ENCODE measurements at places on chromosomes 1 and 21.

- no peak for DNase-seq
Measured at GRCh38 chr1:161816201-161816600, 50.1 kb downstream of the ATF6 start.

DNA sequence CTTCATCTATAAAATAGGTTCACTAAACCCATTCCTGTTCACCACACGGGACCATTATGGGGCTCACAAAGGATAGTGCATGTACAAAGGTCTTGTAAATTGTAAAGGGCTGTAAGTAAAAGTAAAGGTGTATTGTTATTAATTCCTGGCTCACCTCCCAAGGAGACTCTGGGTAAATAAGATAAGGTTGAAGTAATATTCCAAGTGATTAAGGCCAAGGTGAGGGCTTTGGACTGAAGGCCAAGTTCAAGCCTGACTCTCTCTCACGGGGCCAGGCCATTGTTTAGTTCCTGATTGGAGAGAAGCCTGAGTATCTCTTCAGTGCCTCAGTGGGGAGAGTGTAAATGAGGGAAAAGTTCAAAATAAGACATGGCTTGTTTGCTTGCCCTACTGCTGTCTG lies 19.5 kb upstream of the ZFYVE9 start:
- DNase-seq: no peak

DNA sequence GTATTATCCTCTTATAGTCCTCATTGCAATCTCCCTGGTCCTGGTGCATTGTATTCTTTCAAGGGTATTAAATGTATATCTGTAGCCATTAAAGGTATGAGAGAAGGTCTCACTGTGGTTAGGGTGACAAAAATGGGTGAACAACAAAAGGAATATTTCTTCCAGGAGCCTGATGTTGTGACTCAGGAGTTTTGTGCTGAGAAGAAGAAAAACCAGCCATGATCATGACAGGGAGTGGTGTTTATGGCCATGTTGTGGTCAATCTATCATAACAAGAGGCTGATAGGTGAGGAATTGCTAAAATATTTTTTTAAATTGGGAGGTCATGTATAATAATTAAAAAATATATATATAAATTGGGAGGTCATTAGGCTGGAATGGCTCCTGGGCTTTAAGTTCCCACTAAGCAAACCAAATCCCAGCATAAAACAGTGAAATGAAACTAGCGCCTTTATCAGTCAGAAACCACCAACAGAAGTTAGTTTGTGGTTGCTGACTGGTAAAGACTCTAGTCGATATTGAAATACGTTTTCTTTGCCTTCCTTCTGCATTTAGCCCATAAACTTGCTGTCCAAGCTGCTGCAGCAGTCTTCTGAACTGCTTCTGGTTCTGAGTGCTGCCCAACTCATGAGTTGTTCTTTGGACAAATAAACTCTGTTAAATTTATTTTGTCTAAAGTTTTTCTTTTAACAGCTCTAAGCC lies 60.3 kb downstream of the TBX19 start:
- DNase-seq: no peak

- DNase-seq: no peak
Measured at GRCh38 chr1:23577056-23578004, 18.0 kb upstream of the ID3 start.

GRCh38 chr1:197768014-197768805 lies 7.1 kb downstream of the DENND1B start:
- no peak for DNase-seq

DNA sequence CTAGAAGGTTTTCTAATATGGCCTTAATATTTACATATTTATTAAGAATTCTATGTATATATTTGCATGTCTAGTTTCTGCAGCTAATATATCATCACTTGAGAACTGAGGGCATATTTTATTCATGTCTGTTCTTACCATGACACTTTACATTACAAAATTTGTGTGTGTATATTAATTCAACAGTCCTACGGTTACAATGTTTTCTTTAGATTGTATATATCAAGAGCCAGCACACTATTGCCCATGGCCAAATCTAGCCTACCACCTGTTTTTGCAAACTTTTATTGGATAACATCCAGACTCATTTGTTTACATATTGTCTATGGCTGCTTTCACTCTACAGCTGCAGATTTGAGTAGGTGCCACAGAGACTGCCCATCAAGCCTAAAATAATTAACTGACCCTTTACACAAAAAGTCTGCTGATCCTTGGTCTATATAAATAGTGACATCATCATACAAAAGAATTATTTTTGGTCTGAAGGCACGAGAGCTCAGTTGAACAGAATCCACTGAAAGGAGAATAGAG lies 577.4 kb upstream of the PBX1 start:
- DNase-seq: no peak

- no peak for DNase-seq
Measured at GRCh38 chr1:75233302-75233929, 99.2 kb downstream of the LHX8 start.

- DNase-seq: no peak
Measured at GRCh38 chr1:185317886-185318310, 855 bp upstream of the IVNS1ABP start.

- no peak for DNase-seq
Measured at GRCh38 chr21:28714777-28715464, 277.8 kb downstream of the LTN1 start.

DNA sequence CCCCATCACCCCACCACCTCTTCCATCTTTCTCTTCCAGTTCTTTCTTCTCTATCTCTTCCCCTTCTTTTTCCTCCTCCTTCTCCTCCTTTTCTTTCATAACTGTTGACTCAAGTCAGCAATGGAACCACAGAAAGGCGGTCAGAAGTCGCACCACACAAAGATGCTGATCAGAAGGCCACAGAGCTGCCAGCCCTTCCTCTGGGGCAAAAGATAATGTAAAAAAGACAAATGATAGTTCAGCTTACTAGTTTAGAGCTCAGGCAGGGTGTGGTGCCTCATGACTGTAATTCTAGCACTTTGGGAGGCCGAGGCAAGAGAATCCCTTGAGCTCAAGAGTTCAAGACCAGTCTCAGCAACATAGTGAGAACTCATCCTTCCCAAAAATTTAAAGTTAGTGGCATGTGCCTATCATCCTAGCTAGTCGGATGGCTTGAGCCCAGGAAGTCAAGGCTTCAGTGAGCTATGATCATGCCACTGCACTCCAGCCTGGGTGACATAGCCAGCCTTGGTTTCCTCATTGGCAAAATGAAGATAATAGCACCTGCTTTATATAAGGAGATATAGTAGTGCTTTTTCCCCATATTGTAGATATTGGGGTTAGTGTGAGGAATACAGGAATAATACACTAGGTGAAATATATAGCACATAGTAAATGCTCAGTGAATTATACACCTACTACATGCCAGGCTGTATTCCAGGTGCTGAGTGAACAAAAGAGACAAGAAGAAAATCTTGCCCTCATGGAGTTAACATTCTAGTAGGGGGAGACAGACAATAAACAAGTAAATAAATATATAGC lies 12.5 kb upstream of the IGSF3 start:
- DNase-seq: no peak
